ENCODE measurements at places on chromosomes 5 and 9. TPM values are rescaled to one million over a fixed set of nuclear protein-coding genes. Genes with fewer than 3 reads are reported as not detected.
A peak's percentile ranks its signal among the peaks of the same experiment; 100 is the strongest.

Gene TMEM252
- not detected for total RNA-seq

DNA sequence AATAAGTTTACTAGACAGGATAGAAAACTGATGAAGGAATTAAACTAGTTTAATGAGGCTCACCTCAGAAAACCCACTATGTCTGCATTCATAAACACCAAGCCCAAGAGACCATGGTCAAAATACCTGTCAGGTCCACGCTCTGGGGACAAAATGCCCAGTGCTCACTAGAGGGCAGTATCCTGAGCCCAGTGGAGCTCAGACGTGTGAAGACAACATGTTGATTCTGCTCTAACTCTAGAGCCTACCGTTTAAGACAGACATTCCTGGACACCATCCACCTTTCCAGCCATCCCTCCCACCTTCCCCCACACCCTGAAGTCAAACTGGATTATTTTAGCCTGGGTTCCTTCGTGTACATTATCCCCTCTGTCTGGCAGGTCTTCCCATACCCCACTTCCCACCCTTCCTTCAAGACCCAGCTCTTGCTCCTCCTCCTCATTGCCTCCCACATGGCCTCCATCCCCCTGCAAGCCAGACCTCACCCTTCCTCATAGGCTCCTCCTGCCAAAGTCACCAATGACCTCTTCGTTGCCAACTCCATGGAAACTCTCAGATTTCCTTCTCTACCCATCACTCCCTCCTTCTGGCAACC lies 142.3 kb upstream of the FSTL4 start:
- peak; percentile 39 for DNase-seq

Gene PTGDS
- not detected for total RNA-seq

Gene CNTFR
- total RNA-seq: 0.05 TPM

Gene GABBR2
- not detected for total RNA-seq

DNA sequence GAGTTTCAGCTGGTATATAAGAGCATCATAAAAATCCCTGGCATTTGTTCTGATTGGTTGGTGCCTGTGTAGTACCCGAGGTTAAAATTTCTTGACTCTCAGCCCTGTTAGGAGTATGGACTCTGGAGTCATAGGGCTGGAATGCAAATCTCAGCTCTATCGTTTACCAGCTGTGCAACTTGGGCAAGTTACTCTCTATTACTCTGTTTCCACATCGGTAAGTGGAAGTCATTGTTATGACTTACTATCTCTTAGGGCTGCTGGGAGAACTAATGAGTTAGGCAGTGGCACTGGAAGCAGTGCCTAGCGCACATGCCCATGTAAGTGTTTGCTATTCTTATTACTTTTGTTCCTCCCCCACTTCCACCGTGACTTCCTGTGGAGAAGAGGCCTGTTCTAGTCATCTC lies 141.6 kb downstream of the BOD1 start:
- DNase-seq: peak; percentile 75

GRCh38 chr5:117794847-117795246 lies 1193.5 kb downstream of the DTWD2 start:
- no peak for DNase-seq
